Suprapubic skin (tissue), 4 donors: ENCODE measurements at places on chromosomes 5 and 9.

DNA sequence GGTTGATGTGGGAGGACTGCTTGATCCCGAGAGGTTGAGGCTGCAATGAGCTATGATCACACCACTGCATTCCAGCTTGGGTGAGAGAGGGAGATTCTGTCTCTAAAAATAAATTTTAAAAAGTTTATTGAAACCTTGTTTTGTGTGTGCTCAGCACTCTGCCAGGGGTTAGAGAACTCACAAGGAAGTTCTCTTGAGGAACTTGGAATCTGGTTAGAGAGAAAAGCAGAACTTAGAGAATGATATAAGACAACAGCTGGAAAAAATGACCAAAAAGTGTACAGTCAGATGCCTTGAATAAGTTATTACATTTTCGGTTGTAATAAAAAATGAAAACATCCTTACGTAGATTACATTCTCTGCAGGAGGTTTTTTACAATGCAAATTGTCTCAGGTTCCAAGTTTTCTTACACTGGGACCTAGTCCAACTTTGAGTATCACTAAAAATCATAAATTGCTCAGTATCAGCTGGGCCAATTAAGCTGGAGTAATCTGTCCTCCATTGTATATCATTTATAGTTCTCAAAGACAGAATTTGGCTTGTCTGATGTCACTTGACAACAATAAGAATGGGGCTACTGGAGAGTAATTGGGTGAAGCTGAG lies 21.7 kb upstream of the TENT2 start:
- no peak for DNase-seq

- DNase-seq = no peak
These were observed 78.3 kb downstream of the ADAMTS16 start for GRCh38 chr5:5218396-5218795.

DNA sequence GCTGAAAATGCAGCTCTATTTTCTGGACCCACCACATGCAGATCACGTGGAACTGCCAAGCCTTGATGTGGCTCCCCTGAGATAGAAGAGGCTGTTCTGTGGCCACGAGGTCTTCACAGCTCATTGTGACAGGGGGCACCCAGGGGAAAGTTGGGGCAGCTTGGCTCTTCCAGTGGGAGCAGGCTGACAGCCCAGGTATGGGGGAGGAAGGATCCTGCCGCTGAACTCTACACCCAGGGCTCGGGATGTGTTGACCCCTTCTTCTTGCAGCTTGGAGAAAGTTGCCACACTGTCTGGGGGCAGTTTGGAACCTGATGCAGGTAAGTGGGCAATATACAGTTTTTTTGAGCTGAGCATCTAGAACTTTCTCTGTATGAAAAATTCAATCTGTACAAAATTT lies 133.6 kb upstream of the PITX1 start:
- no peak for DNase-seq

DNA sequence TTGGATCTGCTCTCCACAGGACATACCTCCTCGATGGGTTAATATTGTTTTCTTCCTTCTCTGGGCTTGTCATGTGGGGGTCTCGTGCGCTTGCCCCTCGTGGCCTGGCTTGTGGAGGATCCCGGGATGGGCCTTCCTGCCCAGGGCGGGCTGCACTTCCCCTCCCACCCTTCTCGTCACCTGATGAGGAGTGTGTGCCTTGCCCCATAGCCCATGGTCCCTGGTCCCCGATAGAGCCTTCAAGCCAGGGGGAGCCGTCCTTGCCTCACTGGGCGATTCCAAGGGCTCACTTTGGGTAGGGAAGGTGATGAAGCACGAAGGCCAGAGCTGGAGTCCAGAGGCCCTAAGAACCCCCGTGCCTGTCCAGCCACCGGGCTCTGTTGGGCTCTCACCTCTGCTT lies 28.7 kb downstream of the DYNC2I2 start:
- DNase-seq = no peak

GRCh38 chr5:10631316-10631996 lies 67.6 kb downstream of the ANKRD33B start:
- no peak for DNase-seq

- peak; percentile 82 for DNase-seq
These were observed 1.1 kb downstream of the CTNNAL1 start for GRCh38 chr9:109012009-109012875.

GRCh38 chr5:151675611-151676313 lies 11.0 kb downstream of the SPARC start:
- DNase-seq = no peak

DNA sequence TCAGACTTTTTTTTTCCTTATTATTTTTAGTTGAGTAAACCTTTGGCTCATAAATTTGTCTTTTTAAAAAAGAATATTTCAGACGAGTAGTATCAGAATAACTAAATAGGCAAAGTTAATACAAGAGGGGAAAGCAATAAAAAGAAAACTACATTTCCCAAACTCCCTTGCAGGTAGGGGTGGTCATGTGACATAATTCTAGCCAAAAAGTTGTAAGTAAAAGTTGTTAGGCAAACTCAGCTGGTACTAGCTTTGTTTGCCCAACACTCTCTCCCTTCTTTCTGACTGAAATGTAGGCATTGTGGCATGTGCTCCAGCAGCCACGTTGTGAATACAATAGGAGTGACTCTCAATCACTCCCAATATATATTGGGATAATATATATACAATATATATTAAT lies 20.9 kb downstream of the GIN1 start:
- DNase-seq = no peak

DNA sequence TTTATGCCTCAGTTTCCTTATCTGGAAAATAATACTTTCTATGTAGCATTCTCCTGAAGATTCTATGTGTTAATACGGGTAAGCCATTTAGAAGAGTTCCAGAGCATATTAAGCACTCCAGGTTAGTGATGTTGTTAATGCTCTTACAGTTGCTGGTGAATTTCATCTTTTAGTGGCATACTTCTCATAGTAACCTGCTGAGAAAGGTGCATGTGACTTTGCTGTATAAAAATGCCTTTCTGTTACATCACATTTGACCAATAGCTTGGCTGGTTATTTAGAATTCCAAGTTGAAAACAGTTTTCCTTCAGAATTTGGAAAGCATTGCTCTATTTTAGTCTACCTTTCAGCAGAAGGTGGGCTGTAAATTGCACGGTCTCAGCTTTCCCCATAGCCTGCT lies 27.2 kb downstream of the GCNT1 start:
- no peak for DNase-seq

GRCh38 chr5:138138949-138139780 lies at the start of gene NME5:
Gene NME5, minus strand, starts transcription at chr5:138139428. Its CDS starts 648 bp downstream, at chr5:138138780.
- DNase-seq = no peak

GRCh38 chr9:2727374-2727773 lies 10.1 kb downstream of the KCNV2 start:
- DNase-seq = no peak

DNA sequence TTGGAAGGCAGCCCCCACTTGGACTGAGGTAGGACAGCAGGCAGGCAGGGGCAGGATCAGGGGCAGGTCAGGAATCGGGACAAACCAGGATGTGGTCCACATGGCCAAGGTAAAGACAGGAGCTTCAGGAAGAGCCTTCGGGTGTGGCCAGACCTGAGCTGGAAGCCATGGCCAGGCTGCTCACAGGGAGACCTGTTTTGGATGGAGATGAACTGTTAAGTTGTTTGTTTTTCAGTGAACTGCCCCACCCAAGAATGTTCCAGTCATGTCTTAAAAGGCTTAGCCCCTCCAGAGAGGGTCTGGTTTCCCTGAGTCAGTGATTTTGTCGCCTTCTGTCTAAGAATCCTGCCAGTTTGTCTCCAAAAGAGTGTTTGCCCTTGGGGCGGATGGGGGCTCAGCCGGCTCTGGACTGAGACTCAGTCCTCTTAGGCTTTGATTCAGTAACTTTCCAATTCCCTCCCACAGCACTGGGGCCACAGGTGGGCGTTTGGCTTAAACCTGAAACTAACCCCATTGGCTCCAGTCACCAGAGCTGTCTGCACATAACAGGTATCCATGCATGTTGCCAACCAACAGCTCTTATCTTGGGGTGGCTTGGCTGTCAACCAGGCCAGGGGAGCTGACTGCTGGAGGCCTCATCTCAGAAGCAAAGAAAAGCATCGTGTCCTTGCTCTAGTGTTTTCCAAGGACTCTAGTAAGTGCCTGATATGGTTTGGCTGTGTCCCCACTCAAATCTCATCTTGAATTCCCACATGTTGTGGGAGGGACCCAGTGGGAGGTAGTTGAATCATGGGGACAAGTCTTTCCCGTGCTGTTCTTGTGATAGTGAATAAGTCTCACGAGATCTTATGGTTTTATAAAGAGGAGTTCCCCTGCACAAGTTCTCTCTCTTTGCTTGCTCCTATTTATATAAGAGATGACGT lies 11.3 kb upstream of the ANKH start:
- no peak for DNase-seq

- DNase-seq = no peak
These were observed 237.4 kb upstream of the PIK3R1 start for GRCh38 chr5:67978171-67978570.

DNA sequence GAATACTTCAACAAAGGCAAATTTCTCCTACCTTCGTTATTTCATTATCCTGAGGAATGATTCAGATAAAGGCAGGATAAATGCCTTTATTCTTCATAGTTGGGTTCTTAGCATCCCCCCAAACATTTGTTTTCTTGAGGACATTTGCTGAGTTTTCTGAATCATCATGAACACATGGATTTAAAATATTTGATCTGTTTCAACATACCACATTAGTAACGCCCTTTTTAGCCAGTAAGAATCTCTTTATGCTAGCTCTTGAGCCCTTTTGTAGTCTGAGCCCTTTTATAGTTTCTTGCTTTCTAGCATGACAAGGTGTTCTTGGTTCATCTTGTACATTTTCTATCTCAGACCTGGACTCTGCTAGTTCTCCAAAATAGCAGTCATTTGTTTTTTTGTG lies 27.9 kb downstream of the SKIC3 start:
- DNase-seq = no peak

GRCh38 chr9:37650299-37650872 lies 368 bp upstream of the FRMPD1 start:
- no peak for DNase-seq

DNA sequence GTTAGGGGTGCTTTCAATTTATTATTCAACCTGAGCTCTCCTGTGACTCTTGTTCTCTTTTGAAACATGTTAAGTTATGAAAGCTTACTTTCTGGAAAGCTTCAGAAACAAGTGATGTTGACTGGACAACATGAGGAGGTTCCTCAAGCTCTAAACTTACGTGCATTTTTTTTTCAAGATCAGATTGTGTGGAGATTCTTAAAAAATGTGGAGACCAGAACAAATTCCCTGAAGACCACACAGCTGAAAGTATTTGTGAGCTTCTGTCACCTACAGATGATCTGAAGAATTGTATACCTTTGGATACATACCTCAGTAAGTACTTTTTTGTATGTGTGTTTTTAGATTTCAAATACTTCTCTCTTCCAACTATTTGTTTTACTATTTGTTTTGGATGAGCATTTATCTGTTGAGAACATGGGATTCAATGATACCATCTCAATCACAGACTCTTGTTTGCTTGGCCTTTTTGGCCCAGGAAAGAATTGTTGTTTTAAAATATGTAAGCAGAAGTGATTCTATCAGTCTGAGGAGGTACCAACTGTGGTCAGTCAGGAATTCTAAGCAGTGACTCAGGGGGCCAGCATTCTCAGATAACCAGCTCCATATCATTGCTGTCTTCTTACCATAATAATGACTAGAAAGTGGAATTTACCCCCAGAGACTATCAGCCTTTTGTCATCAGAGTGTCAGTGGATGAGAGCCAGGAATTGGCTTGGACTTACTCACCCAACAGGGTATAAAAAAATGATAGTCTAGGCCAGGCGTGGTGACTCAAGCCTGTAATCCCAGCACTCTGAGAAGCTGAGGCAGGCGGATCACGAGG lies 34.4 kb upstream of the GLIPR2 start:
- no peak for DNase-seq

DNA sequence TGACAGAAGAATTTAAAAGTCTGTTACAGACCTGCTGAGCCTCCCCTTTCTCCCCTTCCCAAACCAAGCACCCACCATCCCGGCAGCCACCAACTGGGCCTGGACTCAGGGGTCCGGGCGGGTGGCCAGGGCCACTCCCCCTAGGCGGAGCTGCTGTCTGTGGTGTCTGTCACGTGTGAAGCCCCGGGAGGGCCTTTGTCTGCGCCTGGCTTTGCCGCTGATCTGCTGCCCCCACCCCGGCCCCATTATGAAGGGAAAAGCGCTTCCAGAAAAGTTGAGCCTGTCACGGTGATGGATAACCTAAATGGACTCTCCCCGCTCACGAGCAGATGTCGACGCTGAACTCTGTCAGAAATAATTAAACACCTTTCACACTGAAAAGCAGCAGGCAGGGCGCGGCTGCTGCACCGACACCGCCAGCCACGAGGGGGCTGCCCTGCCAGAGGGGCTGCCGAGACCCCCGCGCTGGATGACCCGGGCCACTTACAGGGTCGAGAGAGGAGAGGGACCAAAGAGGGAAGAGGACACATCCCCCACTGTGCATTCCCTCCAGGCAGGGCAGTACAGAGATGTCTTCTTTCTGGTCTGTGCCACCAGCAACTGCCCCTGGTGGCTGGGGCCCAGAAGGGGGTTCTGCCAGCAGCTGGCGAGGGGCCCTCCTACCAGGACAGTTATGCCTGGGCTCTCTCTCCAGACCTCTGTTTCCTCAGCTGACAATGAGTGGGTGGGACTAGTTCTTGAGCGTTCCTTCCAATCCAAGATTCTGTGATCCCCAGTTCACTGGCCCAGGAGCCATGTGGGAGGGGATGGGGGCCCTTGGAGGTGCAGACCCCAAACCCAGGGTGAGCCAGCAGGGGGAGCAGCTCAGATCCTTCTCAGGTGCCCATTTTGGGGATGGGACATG lies 36.0 kb upstream of the BARHL1 start:
- DNase-seq = no peak
